ENCODE measurements at places on chromosomes 6 and 20.
A peak's percentile ranks its signal among the peaks of the same experiment; 100 is the strongest.

- DNase-seq: no peak
Observed at GRCh38 chr20:23249541-23249940, 101.0 kb upstream of the NXT1 start.

DNA sequence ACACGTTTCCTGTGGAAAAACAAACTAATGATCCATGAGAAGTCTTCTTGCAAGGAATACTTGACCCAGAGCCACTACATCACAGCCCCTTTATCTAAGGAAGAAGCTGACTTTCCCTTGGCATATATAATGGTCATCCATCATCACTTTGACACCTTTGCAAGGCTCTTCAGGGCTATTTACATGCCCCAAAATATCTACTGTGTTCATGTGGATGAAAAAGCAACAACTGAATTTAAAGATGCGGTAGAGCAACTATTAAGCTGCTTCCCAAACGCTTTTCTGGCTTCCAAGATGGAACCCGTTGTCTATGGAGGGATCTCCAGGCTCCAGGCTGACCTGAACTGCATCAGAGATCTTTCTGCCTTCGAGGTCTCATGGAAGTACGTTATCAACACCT lies 35.4 kb downstream of the GCNT2 start:
- no peak for DNase-seq

DNA sequence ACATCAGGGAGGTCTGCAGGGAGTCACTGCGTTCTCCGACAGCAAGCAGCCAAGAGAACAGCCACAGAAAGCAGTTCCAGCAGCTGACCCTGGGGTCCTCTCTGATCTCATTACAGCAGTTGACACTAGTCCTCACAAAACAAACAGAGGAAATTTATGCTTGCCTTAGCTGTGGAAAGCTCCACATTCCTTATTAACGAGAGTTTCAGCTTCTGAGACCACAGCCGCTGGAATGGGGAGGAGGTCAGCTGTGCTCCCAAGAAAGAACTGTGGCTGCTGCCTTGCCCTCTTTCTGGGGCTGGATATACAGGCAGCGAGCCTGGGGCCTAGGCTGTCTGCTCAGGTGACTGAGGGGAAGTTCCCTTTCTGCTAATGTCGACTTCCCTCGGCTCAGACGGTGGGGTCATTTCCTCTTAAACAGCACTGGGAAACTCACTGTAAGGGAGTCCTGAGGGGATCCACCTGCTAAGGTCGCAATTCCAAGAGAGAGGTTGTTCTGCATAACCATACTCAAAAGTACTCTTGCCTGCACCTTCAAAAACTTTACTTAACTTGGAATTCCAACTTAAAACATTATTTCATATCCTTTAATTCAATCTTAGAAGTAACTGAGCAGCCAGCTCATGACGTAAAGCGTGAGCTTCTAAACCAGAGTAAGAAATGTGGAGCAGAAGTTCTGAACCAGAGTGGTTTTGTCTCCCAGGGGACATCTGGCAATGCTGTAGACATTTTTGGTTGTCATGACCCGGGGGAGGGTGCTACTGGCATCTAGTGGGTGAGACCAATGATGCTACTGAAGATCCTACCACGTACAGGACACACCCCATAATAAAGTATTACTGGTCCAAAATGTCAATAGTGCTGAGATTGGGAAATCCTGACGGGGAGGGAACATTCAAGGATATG lies 80.3 kb downstream of the BACH2 start:
- DNase-seq: no peak

- no peak for DNase-seq
Observed at GRCh38 chr6:166366921-166367320, 15.8 kb downstream of the MPC1 start.

GRCh38 chr6:135955099-135955498 lies 103.6 kb downstream of the PDE7B start:
- no peak for DNase-seq

GRCh38 chr6:154537511-154538325 lies 27.2 kb upstream of the CNKSR3 start:
- peak; percentile 3 for DNase-seq
